ENCODE measurements at places on chromosomes 1 and 21.

DNA sequence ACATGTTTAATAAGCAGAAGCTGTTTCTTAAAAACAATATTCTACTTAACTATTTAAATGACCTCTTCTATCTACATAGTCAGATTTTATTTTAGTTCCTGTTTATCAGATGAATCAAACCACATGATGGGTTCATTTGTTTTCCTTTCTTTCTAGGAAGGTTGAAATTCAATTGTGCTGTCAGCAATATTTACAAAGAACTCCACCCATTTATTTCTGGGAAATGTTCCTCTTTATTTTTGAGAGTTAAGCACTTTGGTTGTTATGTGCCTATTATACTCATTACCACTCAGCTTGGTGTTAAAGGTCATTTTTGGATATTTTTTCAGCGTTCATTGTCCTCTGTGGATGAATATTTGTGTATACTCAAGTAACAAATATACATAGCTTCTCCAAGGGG lies 84.9 kb downstream of the C4BPA start:
- DNase-seq, result no peak

DNA sequence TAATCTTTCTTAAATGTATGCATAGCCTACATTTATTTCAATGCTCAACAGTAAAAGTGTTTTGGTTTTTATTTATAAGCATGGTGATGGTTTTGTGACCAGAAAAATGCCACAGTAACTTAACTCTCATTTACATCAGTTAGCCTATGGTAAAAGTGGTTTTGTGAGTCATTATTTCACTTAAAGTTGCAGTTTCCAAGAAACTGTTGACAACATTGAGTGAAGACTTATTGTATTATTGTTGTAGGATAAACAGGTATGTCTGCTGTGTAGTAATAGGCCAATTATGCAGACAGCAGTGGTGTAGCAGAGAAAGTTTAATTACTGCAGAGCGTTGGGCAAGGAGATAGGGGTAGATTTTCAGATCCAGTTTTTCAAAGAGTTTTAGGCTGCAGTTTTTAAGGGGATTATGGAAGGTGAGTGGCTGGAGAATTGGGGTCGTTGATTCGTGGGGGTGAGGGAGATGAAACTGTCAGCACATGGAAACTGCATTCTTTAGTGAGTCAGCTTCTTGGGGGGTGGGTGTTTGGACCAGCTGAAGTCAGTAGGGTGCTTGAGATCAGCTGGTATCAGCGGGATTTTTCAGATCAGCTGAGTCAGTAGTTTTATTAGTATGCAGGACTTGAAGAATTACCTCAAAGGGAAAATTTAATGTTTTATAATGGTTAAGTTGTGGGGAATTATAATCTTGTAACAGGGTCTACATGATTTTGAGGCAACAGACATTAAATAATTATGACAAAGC lies 168.7 kb upstream of the FMN2 start:
- DNase-seq, result no peak

- no peak for DNase-seq
These were observed 191.8 kb upstream of the RAB4A start for GRCh38 chr1:229079016-229079595.

DNA sequence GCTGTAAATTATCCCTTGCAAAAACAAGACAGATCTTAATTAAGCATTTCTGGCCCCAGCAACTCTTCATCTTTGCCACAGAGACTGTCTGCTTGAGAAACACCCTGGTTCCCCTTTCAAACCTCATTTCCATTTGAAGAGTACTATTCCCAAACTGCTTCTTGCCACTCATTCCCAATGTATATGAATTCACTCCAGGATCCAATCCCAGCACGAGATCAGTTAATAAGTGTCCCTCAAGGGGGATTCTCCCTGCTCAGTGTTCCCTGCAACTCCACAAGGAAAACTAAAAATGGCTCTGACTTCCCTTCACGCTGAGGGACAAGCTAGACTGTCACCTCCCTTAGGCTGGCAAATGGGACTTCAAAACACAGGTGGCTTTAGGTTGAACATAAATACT lies 173.2 kb downstream of the SIPA1L2 start:
- no peak for DNase-seq

- no peak for DNase-seq
These were observed 43.1 kb upstream of the SUCO start for GRCh38 chr1:172489847-172490246.

Data from stimulated activated CD8-positive, alpha-beta memory T cell treated with anti-CD3 and anti-CD28 coated beads, Interleukin-15, amount 100 ng/mL, for 48 hours (primary cell).